ENCODE measurements at places on chromosomes 3 and 15.
A peak's percentile ranks its signal among the peaks of the same experiment; 100 is the strongest.

DNA sequence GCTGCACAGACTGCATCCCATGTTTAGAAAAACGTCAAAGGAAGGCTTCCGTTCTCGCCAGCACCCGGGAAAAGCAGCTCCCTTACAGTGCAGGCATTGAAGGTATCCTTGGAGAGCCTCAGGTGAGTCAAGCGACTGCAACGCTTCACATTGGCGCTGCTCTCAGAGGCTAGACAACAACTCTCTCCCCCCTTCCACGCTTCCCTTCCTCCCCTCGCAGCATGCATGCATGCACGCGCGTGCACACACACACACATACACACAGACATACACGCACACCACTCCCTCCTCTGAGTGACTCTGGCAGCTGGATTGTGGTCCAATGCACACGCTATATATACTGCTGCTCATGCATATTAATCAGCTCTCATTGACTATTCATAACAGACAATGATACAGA is 191.1 kb downstream of the PDZRN3 start:
- DNase-seq = no peak

- DNase-seq = no peak
Observed at GRCh38 chr3:71537211-71537611, 46.3 kb downstream of the FOXP1 start.

- DNase-seq = no peak
Observed at GRCh38 chr3:154584974-154585373, 155.0 kb upstream of the GPR149 start.

GRCh38 chr15:66161108-66161507 is 92.4 kb downstream of the MEGF11 start:
- DNase-seq = no peak

GRCh38 chr15:43285609-43286037 is 18.9 kb upstream of the TGM5 start:
- peak; percentile 45 for DNase-seq

- no peak for DNase-seq
Observed at GRCh38 chr15:66763186-66764071, 61.4 kb downstream of the SMAD6 start.

DNA sequence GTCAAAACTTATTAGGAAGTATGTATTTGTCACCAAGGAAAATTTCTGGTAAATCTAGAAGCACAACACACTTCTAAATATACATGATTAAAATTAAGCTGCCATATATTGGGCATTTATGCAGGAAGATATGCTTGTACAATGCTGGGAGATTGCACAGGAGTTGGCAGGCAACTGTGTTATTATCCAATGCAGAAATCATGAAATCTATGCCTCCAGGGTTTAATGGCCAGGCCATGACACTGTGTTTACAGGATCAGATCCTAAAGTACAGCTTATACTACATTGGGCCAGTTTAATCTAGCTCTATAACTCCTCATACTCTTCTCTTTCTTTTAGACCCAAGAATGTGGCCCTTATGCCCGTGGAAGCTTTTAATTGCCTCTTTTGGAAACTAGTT is 391.4 kb upstream of the DPH6 start:
- no peak for DNase-seq

DNA sequence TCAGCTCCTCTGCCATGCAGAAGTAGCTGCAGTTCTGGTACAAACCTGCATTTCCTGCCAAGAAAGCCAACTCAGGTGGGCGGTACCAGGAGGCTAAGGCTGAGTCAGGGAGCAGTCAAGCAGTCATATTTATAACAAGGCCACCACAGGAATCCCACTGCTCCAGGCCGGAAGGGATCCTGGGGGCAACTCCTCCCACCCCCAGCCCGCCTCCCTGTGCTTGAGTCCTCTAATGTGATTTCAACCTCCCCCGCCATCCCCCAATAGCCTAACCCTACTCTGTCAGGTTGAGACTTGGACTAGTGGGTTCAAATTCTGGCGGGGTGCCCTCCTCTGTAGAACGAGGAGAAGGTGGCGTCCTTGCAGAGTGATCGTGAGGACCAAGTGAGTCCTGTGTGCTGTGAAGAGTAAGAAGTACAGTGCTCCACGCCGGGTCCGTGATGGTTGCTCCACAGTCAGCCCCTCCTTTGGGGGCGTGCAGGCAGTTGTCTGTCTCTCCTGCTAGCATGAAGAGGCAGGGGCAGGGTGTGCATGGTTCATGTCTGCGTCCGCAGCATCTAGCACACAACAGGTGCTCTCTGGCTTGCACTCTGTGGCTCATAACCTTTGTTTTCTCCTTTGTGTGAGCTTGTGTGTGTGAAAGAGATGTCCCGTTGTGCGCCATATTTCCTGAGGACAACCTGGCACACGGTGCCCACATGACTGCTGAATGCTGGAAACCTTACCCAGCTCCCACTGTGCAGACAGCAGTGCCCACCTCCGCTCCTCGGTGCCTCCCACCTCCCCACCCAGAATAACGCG is 78.3 kb downstream of the SMAD6 start:
- DNase-seq = no peak

GRCh38 chr3:5255404-5256344 is 68.2 kb downstream of the EDEM1 start:
- no peak for DNase-seq

GRCh38 chr3:47496892-47497291 is 16.6 kb downstream of the ELP6 start:
- DNase-seq = no peak

GRCh38 chr15:69320977-69321554 is 22.4 kb downstream of the PAQR5 start:
- DNase-seq = no peak

DNA sequence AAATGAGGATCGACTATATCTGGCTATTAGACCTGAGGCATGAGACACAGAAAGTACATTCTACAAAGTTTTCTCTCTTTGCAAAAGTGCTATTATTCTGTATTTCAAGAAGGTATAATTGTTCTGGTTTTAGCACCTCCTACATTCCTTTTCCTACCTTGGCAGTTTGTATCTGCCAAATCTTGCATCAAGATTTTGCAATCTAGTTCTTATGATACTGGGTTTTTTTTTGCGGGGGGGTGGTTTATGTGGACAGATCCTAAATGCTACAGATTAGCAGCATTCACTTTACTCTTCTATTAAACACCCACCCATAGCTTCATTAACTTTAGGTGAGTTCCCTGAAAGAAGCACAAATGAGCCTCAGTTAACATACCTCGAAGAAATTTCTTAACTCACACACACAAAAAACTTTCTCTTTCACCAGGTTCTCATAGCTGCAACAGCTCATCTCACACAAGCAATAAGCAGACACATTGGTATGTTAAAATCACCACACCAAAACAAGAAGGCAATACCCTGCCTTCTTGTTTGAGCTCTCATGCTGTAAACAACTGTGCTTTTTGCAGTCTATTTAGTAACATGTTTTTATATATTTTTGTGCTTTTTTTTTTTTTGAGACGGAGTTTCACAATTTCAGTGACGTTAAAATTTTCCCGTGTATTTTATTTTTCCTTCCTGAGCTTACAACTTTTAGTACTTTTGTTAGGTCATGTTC is 73.0 kb upstream of the VGLL4 start:
- DNase-seq = no peak

GRCh38 chr3:30664884-30665283 is 58.5 kb downstream of the TGFBR2 start:
- DNase-seq = peak; percentile 24

- no peak for DNase-seq
Observed at GRCh38 chr3:125684199-125684598, 88.9 kb upstream of the OSBPL11 start.

DNA sequence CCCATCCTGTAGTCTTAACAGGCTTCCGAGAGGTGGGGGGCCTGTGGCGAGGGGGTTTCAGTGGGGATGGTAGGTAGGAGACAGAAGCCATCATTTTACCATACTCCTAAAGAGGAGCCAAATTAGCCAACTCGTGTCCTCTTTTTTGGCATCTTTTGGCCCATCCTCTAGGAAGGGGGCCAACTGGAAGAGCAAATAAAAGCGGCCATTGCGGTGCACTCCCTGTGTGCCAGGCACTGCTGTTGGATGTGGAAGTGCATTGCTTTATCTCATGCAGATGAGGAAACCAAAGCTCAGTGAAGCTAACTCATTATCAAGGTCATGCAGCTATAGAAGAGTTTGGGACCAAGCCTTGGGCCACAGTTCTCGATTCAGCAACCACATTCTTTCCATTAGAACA is 6.1 kb downstream of the SEMA4B start:
- no peak for DNase-seq

DNA sequence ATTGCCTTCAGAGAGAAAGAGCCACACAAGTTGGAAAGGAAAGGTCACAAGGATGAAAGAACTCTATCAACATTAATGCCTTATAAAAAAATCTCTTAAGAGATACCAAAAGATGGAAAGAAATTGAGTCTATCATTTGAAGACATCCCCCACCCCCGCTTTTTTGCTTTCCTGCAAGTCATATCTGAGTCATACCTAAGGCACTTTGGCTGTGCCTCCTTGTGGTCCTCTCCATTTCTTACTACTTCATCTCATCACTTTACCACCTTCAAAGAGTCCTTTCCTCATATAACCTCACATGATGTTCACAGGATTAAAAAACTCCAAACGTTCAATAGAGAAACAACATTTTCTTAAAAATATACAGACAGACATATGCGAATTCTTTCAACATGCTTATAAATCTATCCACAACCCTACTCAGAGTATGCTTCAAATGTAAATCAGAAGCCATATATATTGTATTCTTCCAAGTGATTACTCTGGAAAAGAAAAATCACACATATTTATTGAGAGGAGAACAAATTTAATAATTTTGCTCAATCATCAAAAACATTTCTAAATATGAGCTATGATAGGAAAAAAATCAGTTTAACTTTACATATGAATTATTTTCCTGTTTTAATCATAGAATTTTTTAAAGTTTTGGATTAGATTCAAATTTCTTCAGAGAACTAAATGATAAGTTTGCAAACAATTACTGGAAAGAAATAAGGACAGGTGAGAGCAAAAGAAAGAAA is 1003.9 kb upstream of the CFAP20DC start:
- no peak for DNase-seq

GRCh38 chr15:73110201-73110600 is 57.9 kb downstream of the NEO1 start:
- DNase-seq = no peak

GRCh38 chr3:157232141-157232540 is 72.2 kb upstream of the CCNL1 start:
- DNase-seq = no peak

DNA sequence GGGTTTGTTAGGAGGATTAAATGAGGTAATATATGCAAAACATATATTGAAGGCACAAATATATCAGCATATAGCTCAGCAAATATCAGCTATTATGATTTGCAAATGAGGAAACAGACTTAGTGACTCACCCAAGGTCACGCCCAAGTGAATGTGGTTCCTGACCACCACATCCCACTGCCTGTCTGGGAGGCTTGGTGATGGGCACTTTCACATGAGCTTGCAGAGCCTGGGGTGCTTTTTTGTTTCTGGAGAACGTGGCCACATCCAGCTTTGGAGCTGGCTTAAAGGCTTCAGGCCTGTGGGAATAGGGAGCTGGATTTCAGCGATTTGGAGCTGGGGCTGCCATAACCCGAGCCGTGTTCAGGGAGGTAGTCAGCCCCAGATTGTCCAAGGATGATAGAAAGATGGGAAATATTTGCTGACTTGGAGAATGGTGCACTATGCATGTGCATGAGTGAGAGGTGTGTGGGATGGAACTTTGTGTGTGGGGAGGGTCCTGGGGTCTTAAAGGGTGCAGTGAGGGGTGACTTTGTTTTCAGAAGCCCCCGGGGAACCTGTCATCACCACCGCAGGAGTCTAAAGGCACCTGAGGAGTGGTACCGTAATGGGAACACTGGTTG is 12.0 kb upstream of the FGD5 start:
- DNase-seq = no peak

- no peak for DNase-seq
Observed at GRCh38 chr3:1082108-1082507, 10.7 kb upstream of the CNTN6 start.

DNA sequence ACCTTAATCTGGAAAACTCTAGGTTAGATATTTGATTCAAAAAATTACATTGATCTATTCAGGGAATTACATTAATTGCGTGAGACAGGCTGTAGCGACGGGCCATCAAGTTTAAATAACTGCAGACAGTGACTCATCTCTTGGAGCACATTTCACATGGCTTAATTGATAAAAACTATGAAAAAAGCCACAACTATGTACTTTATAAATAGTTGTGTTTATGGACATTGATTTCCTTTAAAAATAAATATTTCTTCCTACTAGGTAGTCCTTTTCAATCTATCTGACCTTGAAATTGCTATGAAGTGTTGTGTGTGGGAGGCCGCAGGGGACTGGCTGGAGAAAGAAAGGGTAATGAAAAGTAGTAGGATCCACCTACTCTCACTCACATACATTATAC is 157.8 kb downstream of the IL1RAP start:
- no peak for DNase-seq

DNA sequence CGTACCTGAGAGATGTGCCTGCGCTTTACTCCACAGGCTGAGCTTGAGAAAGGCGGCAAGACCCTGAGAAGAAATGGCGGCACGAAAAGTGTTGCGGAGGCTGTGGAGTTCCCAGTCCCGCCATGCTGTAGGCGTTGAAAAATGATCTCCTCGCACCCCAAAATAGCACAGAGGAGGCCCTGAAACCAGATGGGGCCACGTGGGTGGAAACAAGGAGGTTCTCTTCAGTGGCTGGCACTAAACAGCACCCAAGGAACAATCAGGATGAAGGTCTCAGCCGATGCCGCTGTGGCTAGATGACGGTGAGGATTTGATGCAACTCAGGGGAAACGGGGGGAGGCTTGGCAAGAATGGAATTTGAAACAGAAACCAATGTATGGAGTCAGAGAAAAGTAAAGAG is 57.3 kb downstream of the TMEM212 start:
- no peak for DNase-seq

- DNase-seq = no peak
Observed at GRCh38 chr3:138401834-138402233, 32.6 kb upstream of the ESYT3 start.

DNA sequence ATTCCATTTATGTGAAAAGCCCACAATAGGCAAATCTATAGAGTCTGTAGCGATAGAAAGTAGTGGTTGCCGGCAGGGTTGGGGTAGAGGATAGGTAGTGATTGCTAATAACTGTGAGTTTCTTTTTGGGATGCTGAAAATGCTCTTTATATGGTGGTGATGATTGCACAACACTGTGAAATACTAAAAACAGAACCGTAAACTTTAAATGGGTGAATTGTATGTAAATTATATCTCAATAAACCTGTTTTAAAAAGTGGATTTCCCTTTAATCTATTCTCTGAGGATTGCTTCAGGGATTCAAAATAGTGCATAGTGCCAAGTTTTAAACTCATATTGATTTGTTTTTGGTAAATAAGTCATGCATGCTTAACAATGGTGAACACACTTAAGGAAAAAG is 140.2 kb downstream of the LPP start:
- no peak for DNase-seq

- DNase-seq = no peak
Observed at GRCh38 chr3:48684480-48685143, 1.1 kb downstream of the NCKIPSD start.
